ENCODE measurements at places on chromosomes 3 and 15. TPM values are rescaled to one million over a fixed set of nuclear protein-coding genes. Genes with fewer than 3 reads are reported as not detected.

- no peaks in the 10 kb centered on the region for H3K27me3 ChIP-seq
- no peaks in the 10 kb centered on the region for H3K4me1 ChIP-seq
- H3K4me3 ChIP-seq: no peak overlapping the region
- DNase-seq: peak; percentile 61
These were observed 19.5 kb downstream of the MESD start for GRCh38 chr15:80970018-80970657.

DNA sequence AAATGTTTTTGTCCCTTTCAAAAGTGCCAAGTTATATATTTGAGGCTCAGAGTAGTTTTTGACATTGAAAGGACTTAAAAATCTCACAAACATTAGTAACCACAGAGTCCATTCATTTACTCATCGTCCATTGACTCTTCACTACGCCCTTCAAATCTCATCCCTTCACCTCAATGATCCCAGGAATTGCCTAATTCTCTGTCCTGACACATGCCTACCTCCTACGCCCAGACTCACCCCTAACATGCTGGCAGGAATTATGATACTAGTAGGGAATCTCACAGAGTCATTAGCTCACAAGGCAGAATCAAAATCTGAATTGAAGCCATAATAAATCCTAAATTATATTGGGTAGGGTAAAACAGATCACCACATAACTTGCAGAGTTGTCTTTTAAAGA is 410.1 kb downstream of the RAP2B start:
- no peaks in the 10 kb centered on the region for H3K4me1 ChIP-seq
- no peak overlapping the region for H3K27ac ChIP-seq
- no peaks in the 10 kb centered on the region for H3K36me3 ChIP-seq
- no peak for DNase-seq
- H3K27me3 ChIP-seq: no peaks in the 10 kb centered on the region

GRCh38 chr3:69364354-69364753 is 21.5 kb downstream of the FRMD4B start:
- no peak for DNase-seq
- no peaks in the 10 kb centered on the region for H3K36me3 ChIP-seq
- no peaks in the 10 kb centered on the region for H3K27me3 ChIP-seq
- no peaks in the 10 kb centered on the region for H3K4me1 ChIP-seq
- no peak overlapping the region for H3K27ac ChIP-seq
- H3K4me3 ChIP-seq: no peak overlapping the region

- H3K27me3 ChIP-seq: no peaks in the 10 kb centered on the region
- no peak overlapping the region for H3K27ac ChIP-seq
- no peak for DNase-seq
- no peaks in the 10 kb centered on the region for H3K36me3 ChIP-seq
- H3K4me3 ChIP-seq: no peak overlapping the region
- H3K4me1 ChIP-seq: no peaks in the 10 kb centered on the region
These were observed 16.6 kb downstream of the HAPLN3 start for GRCh38 chr15:88878720-88879184.

DNA sequence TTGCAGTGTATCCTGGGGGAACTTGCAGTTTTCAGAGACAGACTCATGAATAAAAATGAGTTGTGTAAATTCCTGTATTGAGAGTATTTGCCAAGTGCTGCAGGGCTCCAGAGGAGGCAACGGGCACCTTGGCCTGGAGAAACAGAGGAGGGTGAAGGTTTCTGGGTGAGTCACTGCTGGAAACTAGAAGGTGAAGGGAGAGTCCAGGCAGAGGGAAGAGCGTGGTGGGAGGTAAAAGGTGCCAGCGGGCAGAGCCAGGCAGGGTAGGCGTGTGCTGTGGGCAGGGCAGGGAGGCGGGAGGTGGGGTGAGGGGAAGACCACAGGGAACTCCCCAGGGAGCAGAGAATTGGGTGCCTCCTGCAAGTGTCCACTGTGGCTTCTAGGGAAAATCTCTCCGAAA is 120.8 kb downstream of the SLCO3A1 start:
- no peak overlapping the region for H3K27ac ChIP-seq
- H3K36me3 ChIP-seq: no peaks in the 10 kb centered on the region
- no peaks in the 10 kb centered on the region for H3K4me1 ChIP-seq
- DNase-seq: no peak

DNA sequence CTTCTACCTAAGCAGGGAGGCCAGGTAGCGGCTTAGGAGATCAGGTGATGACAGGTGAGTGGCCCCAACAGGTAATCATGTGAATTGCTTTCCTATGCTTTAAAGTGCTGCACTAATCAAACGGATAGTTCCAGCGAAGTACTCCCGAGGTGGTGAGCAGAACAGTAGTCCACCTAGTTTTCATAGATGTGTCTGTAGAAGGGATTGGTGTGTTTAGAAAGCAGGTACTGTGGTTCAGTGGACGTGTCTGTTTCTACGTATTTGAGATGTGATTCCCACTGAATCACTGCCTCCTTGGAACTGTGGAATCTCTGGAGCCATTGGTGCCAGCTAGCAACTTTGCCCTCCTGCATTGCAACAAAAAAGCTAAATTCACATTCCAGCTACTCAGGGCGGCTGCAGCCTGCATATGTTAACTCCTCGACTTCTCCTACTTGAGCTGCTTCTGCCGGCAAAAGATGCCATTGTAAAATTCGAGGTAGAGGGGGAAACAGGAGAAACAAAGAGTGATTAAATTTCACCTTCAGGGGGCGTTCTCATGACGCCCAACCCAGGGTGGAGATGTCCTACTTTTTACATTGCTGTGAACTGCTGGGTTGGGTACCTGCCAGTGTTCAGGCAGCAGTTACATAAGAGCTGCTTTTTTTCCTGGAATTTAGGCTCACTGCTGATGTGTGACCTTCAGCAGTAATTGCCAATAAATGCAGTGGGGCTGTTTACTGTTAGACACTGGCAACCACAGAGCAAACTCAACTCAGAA is 227.3 kb downstream of the ITPR1 start:
- no peaks in the 10 kb centered on the region for H3K36me3 ChIP-seq
- peaks cover 8% of the 10 kb centered on the region for H3K4me1 ChIP-seq
- H3K27me3 ChIP-seq: no peaks in the 10 kb centered on the region
- H3K27ac ChIP-seq: peak overlapping the region; percentile 59
- peak; percentile 80 for DNase-seq

GRCh38 chr3:123789160-123789559 is 95.0 kb downstream of the MYLK start:
- no peaks in the 10 kb centered on the region for H3K4me1 ChIP-seq
- H3K27me3 ChIP-seq: peaks cover 3% of the 10 kb centered on the region
- H3K27ac ChIP-seq: no peak overlapping the region

DNA sequence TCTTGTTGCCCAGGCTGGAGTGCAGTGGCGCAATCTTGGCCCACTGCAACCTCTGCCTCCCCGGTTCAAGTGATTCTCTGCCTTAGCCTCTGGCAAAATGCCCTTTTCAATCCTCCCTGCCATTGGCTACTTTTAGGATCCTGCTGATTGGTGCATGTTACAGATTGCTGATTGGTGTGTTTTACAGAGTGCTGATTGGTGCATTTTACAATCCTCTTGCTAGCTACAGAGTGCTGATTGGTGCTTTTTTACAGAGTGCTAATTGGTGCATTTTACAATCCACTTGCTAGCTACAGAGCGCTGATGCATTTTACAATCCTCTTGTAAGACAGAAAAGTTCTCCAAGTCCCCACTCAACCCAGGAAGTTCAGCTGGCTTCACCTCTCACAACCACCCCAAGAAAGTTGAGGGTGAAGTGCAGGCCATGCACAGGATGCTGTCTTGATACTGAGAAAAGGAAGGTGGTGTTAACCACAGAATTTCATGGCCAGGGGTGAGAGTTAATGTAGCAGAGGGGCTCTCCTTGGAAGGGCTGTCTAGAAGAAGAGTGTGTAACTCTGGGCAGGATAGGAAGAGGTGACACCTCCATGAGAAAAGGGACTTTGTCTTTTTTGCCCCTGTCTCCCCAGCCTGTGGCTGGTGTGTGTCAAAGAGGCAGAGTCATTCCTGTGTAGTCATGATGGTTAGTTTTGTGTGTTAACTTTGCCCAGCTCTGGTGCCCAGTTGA is 145.9 kb downstream of the APBA2 start:
- no peak overlapping the region for H3K27ac ChIP-seq
- no peak overlapping the region for H3K4me3 ChIP-seq
- no peaks in the 10 kb centered on the region for H3K36me3 ChIP-seq

SPATA12 gene
- 0.28 TPM for total RNA-seq

KLHL40 gene
- 2.9 TPM for total RNA-seq

FANCD2OS gene
- 1.1 TPM for total RNA-seq

GOLGA6L7 gene
- 2.7 TPM for total RNA-seq

SAMMSON gene
- total RNA-seq: 0.14 TPM

TEX55 gene
- 6.6 TPM for total RNA-seq

DAZL gene
- total RNA-seq: 21.5 TPM

APOD gene
- 121 TPM for total RNA-seq

UBAP1L gene
- 1.9 TPM for total RNA-seq

CPNE4 gene
- total RNA-seq: 68.2 TPM

Measured in prostate gland (tissue), 2 donors.